ENCODE measurements at places on chromosomes 3 and 15.

DNA sequence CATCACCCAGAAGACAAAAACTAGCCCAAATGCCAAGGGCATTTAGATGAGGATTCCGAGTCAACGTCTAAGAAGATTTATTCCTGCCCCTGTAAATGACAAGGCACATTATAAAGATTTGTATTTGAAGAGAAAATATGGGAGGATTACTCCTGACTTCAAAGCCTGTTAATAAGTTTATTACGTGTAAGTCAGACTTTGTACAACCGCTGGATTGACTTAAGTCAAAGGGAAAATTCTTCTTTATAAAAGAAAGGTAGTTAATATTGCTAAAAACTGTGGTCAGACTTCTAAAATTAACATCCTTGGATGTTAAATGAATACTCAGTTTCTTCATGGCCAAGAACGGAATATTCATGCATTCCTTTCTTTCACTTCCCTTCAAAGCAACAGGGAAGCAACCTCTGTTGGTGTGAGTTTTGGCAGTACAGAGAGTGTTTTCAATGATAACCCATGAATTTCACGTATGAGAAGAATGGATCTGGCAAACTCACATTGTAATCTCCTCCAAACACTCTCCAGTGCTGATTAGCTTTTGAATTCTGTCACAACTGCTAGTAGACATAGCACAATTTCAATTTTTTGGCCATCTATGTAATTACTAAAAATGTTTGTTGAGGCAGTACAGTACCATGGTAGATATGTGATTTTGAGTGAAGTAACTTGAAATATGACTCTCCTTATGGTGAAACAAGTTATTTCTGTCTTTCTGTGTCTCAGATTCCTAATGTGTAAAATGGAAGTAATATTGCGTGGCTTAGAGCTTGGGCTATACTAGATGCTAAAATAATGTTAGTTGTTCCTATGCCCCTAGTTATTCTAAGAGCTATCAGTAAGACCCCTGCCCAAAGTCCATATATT lies 62.0 kb downstream of the PLD1 start:
- no peak for DNase-seq

- no peak for DNase-seq
Observed at GRCh38 chr3:14093831-14094230, 30.8 kb downstream of the CHCHD4 start.

DNA sequence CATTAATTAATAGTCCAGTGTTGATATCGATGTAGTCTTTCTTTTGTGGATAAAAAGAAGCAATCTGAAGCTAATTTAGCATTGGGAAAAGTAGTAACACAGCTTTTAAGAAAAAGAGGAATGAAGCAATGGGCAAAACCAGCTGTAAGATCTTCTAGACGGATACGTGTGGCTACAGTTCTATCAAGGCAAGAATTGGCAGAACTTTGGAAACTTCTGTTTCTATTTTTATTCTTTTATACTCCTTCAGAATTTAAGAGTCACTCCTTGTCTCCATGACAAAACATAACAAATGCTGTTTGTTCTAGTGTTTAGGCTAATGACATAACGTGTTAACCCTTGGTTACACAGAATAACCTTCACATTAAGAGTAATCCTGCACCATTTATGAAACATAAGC lies 289.2 kb downstream of the ROBO2 start:
- DNase-seq: no peak

DNA sequence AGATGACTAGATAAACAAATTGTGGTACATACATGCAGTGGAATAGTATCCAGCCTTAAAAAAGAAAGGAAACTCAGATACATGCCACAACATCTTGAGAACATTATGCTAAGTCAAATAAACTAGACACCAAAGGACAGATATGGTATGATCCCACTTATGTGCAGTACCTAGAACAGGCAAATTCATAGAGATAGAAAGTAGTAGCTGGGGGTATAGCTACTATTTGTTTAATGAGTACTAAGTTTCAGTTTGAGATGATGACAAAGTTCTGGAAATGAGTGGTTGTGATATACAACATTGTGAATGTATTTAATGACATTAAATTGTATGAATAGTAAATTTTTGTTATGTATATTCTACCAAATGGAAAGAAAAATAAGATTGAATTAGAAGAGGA lies 477.2 kb upstream of the CFAP20DC start:
- no peak for DNase-seq

DNA sequence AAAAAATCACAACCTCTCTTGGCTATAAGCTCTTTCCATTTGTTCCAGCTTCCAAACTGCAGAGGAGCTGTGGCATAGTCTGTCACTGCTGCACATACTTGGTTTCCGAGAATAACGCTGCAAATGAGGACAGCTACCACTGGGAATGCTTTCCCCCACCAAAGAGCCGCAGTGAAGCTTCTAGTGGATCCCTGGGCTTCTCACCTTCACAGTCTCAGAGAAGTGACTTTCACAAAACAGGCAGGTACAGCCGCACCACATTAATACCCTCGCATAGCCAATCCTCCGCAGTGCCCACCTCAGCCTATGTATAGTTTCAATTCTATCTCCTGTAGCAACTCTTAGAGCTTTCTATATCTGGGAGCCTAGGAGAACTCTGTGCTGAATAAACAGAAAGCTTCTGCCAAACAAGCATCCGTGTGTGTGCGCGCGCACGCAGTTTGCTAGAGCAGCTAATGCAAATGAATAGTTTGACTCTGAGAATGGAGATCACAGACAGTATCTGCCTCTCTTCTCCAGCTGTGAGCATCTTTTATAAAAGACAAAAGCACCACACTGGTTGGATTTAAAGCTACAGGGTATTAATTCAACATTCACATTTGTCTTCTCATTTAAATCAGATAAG lies 81.9 kb upstream of the PLXND1 start:
- DNase-seq: no peak

Data from mesenteric fat pad (tissue), 1 donor.